Uterus (tissue), 4 donors: ENCODE measurements at places on chromosomes 7 and 10.

GRCh38 chr10:48792687-48793096 lies 108.0 kb downstream of the WDFY4 start:
- no peak for DNase-seq

GRCh38 chr7:85102813-85103350 lies 84.0 kb downstream of the SEMA3D start:
- DNase-seq: no peak

DNA sequence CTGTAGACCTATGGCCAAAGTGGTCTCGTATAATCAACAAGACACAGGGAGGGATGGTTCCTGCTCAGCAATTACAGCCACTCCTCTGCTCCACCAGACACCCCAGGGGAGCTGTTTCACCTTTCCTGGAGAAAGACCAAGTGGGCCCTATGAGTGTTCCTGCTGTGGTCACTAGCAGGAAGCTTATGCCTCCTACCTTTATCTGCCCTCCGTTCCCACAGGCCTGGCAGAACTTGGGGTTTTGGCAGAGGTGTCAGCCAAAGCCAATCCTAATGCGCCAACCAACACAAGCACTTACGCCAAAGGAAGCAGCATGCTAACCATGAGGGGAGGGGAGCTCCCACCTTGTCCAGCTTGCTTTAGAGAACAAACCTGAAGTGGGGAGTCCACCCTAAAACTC lies 31.2 kb downstream of the XPNPEP1 start:
- no peak for DNase-seq

DNA sequence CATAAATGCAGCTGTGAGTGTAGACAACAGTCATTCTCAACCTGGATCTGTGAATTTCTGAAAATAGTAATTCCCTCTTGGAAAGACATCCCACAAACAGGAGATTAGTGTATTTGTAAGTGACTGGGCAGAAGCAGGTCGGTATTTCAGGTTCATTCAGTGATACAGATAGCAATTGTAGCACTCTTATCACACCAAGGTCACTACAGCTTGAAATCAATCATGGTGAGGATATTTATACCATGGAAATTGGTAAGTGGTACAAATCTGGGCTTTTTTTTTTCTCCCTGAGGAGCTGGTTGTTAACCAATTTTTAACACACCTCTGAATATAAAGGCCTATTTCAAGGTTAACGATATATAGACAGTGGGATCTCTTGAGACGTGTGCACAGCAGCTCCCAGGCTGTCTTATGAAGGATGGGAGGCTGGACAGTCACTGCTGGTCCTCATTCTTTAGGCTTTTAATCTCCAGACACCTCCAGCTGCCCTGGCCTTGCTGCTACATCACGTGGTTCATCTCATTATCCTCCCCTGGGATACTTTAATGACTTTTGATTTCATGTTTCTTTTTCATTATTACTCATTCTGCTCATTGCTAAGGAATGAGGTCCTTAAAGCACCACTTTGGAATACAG lies 87.1 kb downstream of the ITGA8 start:
- DNase-seq: no peak

DNA sequence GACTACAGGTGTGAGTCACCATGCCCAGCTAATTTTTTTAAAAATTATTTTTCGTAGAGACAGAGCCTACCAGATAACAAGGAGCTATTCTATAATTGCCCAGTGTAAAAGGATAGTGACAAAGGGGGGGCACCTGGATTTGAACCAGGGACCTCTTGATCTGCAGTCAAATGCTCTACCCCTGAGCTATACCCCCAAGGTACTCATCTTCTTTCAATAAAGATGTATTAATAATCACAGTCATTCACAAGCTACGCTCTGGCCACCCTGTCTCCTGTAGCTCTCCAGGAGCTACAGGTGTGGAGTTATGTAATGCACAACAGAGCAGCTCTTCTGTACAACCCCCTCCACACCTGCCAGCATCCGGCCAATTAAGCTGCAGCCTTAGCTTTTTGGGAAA lies 83.5 kb downstream of the ZNF777 start:
- no peak for DNase-seq

DNA sequence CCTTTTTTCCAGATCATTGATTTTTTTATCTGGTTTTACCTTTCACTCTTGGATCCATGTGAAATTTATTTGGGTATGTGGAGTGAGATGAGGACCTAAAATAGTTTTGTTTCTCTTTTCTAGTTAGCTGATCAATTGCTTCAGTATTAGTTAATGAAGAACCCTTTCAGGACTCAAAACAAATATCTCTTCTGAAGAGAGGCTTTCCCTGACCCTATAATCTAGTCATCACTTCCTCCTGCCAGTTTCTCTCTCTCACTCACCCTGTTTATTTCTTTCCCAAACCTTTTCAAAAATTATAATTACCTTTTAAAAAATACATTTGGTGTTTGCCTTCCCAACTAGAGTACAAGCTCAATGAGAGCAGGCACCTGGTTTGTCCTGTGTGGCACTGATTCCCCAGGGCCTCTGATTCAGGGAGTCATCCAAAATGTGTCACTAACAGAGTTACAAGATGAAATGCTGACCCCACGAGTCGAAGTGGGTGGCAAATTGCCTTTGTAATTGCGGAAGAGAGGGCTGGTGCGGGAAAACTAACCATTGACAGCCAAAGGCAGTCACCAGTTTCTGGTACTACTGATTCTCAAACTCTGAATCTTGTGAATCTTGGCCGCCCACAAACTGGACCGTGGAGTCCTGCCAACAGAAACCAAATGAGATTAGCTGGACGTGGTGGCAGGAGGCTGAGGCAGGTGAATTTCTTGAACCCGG lies 2.4 kb downstream of the TMEM140 start:
- DNase-seq: no peak

DNA sequence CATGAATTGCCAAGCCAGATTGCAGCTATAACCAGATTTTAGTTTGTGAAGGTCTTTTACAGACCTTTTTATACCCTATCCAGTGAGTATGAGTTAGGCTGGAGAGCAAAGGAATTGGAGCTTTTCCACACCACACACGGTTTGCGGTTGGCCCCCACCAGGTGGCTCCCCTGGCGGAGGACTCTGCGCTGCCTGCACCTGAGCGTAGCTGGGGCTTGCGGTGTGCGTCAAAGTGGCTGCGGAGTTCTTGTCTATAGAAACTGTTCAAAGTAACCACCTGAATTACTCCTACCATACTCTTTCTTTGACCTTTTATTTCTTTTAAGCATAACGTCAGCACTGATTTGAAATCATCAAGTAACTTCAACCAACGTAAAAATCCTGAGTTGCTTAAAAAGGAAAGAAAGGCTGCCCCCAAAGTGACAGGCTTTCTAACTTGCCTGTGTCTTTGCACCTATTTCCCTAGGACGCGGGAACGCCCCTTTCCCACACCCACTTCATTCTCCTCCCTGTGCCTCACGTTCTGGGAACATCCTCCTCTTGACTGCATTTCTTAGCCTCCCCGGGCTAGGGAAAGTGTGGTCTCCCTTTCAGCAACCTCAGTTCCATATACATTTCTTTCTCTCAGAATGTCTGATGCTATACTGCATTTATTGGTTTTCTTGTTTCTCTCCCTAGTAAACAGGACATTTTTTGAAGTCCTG lies 47.6 kb upstream of the TMEM72 start:
- no peak for DNase-seq

DNA sequence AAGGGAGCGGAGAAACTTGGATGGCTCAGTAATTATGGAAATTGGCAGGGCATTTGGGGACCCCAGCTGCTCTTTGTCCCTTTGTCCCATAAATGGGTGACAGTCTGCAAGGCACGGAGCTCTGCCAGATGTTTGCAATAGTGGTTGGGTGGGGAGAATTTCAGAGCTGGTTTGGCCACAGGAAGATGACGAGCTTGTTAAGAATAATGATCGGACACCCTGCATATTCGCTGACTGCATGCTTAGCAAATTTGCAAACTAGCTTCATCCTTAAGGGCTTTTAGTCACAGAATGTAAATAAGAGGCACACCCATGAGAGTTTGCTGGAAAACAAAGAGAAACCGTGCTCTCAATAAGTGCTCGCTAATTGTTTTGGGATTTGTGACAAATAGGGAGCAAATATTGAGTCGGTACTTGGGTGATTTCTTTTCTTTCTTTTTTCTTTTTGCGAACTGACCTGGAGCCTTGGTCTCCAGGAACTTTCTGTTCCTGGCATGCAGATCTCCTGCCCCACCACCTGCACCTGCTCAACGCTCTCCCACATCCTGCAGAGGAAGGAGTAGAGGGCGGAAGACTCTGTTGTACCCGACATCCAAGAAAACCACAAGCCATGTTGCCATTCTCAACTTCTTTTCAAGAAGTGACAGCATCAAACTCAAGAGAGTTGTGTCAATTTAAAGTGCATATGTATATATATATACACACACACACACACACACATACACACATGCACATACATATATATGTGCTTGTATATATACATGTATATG lies 238.9 kb downstream of the CAMK1D start:
- DNase-seq: no peak

GRCh38 chr10:10796774-10797415 lies 220.8 kb upstream of the CELF2 start:
- DNase-seq: no peak

GRCh38 chr10:80487791-80488538 lies 33.9 kb downstream of the TSPAN14 start:
- DNase-seq: no peak

GRCh38 chr10:16742165-16742960 lies 74.9 kb downstream of the RSU1 start:
- DNase-seq: no peak

DNA sequence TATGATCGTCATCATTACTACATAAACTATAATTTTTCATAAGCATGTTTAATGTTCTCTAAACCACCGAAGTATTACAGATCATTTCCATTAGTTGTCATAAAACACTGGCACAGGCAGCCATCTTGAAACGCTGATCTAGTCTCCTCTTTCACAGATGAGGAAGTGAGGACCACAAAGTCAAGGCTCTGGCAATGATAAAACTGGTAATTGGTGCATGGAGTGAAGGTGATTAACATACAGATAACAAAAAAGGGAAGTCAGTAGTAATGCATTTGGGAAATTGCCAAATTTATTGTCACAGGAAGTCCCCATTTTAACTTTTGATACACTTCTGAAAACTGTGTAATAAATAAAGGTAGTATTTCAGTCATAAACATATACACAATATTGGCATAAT lies 49.3 kb downstream of the FBXL13 start:
- DNase-seq: no peak

DNA sequence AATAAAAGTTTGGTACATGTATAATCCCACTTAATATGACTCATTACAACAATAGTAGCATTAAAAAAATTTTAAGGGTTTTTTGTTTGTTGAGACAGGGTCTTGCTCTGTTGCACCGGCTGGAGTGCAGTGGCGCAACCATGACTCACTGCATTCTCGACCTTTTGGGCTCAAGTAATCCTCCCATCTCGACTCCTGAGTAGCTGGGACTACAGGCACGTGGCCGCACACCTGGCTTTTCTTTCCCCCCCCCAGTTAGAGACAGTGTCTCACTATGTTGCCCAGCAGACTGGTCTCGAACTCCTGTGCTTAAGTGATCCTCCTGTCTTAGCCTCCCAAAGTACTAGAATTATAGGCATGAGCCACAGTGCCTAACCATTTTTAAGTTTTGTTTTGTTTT lies 40.7 kb downstream of the KMT2C start:
- no peak for DNase-seq

DNA sequence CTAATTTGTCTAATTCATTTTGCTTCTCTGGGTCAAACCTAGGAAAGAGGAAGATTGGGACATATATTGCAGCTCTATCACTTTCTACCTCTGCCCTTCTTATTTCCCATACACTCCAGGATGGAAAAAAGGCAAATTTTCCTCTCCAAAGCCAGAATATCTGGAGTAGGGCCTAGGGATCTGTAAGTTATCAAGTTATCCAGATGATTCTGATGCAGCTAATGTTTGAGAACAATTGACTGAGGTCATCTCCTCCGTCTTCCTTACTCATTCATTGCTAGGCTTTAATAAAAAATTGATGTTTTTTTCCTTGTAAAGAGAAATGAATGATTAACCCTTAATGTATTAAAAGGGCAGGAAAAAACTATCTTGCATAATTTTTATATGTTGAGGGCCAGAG lies 211.9 kb upstream of the GLI3 start:
- no peak for DNase-seq

GRCh38 chr7:68748934-68749900 lies 849.1 kb upstream of the AUTS2 start:
- DNase-seq: no peak
